ENCODE measurements at places on chromosomes 6 and 20. TPM values are rescaled to one million over a fixed set of nuclear protein-coding genes. Genes with fewer than 3 reads are reported as not detected.
A peak's percentile ranks its signal among the peaks of the same experiment; 100 is the strongest.

- no peak for DNase-seq
- H3K36me3 ChIP-seq: no peaks in the 10 kb centered on the region
- no peak overlapping the region for H3K27ac ChIP-seq
Observed at GRCh38 chr20:62314339-62314638, 11.5 kb downstream of the ADRM1 start.

DNA sequence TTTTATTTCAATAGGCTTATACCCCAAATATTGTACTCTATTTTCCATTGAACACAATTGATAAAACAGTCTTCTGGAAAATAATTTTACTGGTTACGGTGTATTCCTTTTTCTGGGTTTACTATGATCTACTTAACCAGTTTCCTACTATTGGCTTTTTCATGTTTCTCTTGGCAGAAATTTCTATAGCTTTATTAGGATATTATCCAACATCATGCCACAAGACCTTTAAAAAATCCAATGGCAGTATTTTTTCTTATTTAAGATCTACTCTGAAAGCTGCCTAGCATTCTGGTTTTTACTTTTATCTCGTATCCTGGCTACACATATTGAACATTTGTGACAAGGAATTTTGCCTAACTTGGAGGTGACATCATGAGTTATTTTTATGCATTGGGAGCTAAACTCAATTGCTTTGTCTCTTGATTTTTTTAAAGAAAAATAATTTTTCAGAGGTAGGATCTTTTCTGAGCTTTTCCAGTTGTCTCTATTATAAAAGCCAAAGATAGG, 45.5 kb downstream of the SLC9A8 start:
- H3K4me3 ChIP-seq: no peak overlapping the region
- DNase-seq: no peak
- H3K4me1 ChIP-seq: peaks cover 3% of the 10 kb centered on the region
- H3K27me3 ChIP-seq: peaks cover 1% of the 10 kb centered on the region
- H3K27ac ChIP-seq: no peak overlapping the region

DNA sequence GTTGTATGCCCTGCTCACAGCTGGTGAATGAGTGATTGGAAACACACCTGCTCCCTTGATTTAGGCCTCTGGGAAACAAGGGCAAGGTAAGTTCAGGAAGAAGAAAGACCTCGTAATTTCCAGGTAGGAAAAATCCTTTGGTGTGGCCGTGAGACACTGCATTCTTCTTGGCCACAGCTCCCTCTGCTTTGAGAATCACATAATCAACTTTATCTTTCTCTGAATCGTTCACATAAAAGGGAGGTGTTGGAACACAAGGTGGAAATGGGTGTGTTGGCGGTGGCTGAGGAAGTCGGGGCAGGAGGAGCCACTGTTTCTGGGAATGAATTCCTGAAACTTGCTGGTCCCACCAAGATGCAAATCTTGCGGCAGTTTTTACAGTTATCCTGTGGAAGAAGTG, 25.9 kb downstream of the FAM209B start:
- H3K4me3 ChIP-seq: no peak overlapping the region
- H3K27me3 ChIP-seq: peaks cover 1% of the 10 kb centered on the region
- no peak overlapping the region for H3K27ac ChIP-seq
- DNase-seq: no peak
- no peaks in the 10 kb centered on the region for H3K4me1 ChIP-seq
- no peaks in the 10 kb centered on the region for H3K36me3 ChIP-seq

DNA sequence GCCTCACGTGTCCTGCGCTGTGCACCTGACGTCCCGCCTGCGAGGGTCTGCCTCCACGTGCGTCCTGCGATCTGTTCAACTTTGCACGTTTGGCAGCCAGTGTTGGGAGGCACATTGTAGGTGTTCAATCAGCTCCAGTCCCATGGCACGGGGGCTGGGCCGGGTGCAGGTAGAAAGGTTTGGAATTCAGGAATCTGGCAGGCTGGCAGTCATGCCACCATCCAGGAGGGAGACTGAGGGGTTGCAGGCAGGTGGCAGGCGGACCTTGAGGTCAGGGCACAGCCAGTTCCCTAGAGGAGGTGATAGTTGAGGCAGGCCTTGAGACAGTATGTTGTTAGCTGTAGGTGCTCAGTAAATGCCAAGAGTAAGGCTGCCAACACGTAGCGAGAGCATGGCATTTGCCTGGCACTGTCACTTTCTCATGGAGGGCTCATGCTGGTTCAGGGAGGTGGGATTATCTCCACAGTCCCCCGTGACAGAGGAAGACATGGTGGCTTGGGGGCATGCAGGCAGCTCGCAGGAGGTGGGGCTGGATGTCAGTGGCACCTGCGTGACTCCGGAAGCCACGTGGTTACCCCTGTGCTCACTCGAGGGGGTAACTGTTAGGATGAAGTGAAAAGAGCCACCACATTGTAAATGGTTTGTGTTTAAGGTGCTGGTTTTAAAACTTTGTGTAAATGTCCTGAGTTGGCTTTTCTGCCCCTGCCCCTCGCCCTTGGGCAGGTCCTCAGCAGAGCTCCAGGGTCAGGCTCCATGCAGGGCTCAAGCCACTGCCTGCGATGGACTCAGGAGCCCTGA, 111.8 kb upstream of the FRMD1 start:
- no peak for DNase-seq
- no peak overlapping the region for H3K27ac ChIP-seq
- H3K4me1 ChIP-seq: no peaks in the 10 kb centered on the region
- no peaks in the 10 kb centered on the region for H3K36me3 ChIP-seq
- no peak overlapping the region for H3K4me3 ChIP-seq

SLC26A8 gene
- 0.97 TPM for total RNA-seq

- no peak overlapping the region for H3K27ac ChIP-seq
- peaks cover 17% of the 10 kb centered on the region for H3K4me1 ChIP-seq
- H3K27me3 ChIP-seq: peaks cover 5% of the 10 kb centered on the region
- no peak for DNase-seq
Observed at GRCh38 chr20:11907621-11908020, 10.1 kb upstream of the BTBD3 start.

DNA sequence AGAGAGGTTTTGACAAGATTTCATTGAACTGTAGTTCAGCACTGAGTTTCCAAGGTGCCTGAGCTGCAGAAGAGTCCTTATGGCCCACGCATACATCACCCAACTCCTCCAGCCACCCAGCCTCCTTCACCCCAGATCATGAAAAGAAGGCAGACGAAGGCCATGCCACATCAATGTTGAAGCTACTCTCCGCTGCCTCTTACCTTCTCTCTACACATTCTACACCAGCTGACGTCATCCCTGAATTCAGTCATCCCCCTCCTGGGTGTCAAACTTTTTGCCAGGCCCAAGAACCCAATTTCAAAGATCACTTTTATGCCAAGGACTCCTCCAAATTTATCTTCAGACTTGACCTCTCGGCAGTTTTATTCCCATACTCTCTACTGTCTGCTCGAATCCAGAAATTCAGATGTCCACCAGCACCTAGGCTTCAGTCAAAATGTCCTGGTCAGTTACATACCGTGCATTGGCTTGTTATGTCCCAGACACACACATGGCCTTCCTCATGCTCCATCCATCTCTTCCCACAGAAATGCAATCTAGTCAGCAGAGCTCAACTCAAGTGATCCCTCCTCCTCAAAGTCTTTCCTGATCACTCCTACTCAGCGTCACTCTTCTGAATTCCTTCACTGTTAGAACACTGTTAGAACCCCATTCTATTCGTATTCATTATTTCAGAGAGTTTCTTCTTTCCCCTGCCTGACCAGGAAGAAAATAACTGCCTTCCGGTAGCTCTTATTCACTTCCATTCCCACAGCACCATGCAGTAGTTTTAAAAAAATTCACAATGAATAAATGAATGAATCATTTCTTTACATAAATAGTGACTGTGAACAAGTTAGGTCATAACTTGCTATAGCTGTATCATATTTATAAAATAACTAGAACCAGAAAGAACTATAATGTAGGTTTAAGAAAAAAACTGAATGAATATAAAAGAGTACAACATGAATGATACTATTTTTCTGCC, 11.5 kb downstream of the ATXN1 start:
- no peak for DNase-seq
- peaks cover 6% of the 10 kb centered on the region for H3K4me1 ChIP-seq
- H3K27me3 ChIP-seq: no peaks in the 10 kb centered on the region
- no peak overlapping the region for H3K4me3 ChIP-seq
- peaks cover 3% of the 10 kb centered on the region for H3K36me3 ChIP-seq

DNA sequence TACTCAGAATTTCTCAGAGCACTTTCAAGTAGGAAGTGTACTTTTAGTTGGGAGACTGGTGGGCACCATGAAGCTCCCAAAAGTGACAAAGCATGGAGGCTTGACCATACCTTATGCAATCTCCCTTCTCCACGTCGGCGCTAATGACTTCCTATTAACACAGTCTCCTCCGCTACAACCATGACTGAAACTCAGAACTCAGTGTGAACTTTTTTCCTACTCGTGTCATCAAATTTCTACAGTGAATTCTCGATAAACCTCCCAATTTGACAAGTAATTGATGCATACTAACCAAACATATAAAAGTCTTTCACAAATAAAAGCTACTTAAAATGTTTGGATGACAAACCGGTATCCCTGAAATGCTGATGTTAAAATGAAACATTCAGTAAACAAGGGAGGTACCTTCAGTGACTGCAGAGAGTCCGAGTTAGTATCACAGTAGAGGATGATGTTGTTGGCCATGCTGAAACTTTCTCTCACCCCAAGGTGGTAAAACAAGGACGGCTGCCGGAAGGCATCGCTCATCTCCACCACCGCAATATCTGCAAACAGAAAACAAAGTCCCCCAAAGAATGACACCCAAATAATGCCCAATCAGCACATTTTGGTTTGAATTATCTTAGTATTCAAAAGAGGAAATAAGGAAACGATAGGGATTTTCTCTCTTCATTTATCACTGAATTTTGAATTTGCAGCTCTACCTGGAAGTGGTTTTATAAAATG, 72.1 kb downstream of the MAP3K5 start:
- H3K4me1 ChIP-seq: peaks cover 13% of the 10 kb centered on the region
- DNase-seq: no peak
- H3K27ac ChIP-seq: no peak overlapping the region
- H3K27me3 ChIP-seq: no peaks in the 10 kb centered on the region
- no peak overlapping the region for H3K4me3 ChIP-seq
- H3K36me3 ChIP-seq: no peaks in the 10 kb centered on the region

GRCh38 chr6:151067684-151068596, 171.8 kb upstream of the AKAP12 start:
- no peaks in the 10 kb centered on the region for H3K27me3 ChIP-seq
- H3K36me3 ChIP-seq: no peaks in the 10 kb centered on the region
- DNase-seq: no peak

DNA sequence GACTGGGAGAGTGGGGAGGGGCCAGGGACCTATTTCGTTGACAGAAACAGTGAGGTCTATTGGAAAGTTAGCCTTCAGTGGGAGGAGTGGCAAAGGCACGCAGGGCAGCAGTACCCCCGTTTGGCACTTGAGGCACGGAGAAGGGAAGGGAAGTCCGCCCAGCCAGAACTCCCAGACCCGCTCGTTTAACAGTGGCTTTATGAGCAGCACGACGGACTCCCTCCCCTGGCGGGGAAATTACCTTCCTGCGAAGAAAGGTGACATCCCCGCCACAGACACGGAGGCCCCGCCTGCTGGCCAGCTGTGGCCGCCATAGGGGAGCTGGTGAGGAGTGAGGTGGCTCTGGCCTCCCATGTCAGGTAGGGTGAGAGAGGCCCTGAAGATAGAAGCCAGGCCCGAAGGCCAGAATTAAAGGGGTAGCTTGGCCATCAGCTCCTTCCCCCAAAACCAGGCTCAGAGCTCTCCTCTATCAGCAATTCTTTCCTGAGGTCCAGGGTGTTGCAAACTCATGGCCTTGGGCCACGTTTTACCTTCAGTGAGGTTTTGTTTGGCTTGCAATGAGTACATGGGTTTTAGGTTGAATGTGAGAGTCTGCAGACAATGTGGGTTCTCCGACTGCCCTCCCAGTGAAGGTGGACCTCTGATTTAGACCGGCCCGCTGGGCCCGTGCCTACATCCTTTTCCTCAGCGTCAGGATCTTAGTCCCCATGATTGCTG, 123.7 kb downstream of the MRPL14 start:
- H3K36me3 ChIP-seq: peaks cover 8% of the 10 kb centered on the region
- H3K4me3 ChIP-seq: no peak overlapping the region
- H3K27ac ChIP-seq: no peak overlapping the region
- H3K4me1 ChIP-seq: peaks cover 6% of the 10 kb centered on the region

DNA sequence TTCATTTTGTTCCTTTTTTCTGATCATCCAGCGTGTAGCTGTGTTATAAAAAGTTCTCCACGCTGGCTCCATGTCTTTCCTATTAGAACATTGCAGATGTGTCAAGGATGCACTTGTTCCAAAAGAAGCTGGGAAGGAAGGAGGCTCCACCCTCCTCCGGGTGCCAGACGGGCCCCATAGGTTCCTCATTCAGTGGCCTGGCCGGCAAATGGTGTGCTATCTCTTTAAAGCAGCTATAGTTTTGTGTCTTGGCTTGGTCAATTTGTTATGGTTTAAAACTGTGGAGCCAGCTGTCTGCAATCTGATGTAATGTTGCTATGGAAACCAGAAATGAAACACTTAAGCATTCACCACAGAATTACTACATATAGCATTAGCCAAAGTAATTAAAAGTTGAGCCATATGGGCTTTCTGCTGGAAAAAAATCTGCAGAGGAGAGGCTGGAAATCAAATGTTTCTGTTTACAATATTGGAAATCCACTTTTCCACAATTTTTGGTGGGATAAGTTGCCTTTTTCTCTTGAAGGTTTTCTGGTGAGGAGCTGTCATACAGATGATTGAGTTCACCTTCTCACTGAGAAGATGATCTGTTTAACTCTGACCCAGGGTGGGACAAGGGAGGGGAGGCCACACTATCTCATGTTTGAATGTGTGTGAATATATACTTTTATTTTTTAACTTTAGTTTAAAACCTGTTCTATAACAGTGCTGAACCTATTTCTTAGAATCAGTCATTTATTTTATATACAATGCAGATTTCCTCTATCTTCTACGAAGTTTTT, 167.4 kb downstream of the SASH1 start:
- no peak overlapping the region for H3K27ac ChIP-seq

FOXP4 gene
- 32.5 TPM for total RNA-seq

DNA sequence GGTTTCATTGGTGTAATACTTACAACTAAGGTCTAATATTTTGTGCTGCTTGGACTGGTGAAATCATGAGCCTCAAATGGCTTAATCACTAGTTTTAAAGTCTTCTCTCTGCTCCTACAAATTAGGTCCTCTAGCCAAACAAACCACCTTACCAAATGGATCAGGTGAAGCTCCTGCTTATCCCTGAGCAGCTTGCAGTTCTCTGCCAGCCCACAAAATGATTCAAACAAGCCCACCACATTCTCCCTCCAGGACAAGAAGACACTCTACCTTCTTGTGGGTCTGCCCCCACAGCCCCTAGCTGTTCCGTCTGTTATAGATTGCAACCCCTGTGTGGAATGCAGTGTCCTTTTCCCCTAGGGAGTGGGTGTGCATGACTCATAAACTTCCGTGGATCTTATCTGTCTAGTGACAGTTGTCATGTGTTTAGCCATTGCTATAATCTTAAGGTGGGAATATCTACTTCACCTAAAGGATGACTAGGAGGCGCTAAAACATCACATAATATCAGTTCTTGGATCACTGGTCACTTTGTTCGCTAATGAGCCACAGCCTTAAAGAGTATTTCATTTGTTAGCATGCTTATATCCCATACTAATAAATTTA, 940.5 kb upstream of the MANEA start:
- no peak overlapping the region for H3K4me3 ChIP-seq
- H3K4me1 ChIP-seq: peaks cover 10% of the 10 kb centered on the region
- peak; percentile 15 for DNase-seq
- no peak overlapping the region for H3K27ac ChIP-seq
- H3K27me3 ChIP-seq: no peaks in the 10 kb centered on the region
